ENCODE measurements at places on chromosomes 3 and 15.

GRCh38 chr3:143668924-143669790 lies 179.1 kb downstream of the SLC9A9 start:
- no peak for DNase-seq

DNA sequence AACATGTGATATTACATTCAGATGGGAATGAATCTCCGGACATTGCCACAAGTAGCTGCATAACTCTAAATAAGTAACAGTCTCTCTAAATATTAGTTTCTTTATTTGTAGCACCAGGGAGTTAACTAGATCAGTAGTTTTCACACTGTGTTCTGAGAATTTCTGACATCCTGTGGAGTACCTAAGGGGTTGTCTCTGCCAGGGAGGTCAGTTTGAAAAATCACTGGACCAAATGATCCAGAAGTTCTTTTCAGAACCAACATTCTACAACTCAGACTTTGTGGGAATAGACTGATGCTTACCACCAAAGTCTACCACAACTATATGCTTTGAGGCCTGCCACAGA lies 9.0 kb upstream of the ILDR1 start:
- no peak for DNase-seq

DNA sequence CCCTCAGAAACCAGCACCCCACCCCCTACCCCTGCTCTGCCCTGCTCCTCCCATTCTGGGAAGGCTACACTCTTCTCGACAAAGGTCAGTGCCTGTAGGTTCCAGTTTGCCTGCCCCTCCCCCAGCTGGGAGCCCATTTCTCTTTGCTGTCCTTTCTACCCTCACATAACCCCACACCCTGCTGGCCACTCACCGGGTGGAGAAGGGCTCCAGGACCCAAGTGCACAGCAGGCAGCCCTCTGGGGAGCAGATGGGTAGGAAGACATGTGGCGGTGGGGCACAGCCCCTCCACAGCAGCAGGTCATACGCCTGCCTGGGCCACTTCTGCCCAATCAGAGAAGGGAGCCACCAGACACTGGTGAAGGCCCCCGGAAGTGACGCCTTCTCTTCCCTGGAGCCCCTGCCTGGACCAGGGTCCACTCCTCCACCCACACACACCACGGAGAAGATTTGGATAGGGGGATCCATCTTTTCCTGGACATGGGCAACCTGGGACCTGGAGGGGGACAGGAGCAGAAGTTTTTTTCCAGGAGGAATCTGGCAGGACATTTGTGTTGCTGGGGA lies at the start of gene THPO:
Gene THPO, minus strand, starts transcription at position 326 of the 564 bp plus-strand sequence. CDS start 1,948 bp downstream, outside the sequence.
- no peak for DNase-seq

- DNase-seq, result no peak
These were observed 69.8 kb upstream of the WNT5A start for GRCh38 chr3:55556619-55557537.

GRCh38 chr3:95926904-95927501 lies 887.4 kb upstream of the EPHA6 start:
- no peak for DNase-seq

- DNase-seq, result no peak
These were observed 128.6 kb downstream of the DCLK3 start for GRCh38 chr3:36635731-36636130.

DNA sequence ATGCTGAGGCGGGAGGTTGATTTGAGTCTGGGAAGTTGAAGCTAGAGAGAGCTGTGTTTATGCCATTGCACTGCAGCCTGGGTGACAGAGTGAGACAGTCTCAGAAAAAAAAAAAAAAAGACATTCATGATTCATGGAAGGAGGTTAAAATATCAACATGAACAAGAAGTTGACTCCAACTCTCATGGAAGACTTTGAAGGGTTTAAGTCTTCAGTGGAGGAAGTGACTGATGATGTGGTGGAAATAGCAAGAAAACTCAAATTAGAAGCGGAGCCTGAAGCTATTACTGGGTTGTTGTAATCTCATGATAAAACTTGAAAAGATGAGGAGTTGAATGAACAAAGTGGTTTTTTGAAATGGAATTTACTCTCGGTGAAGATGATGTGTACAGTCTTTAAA lies 491.8 kb downstream of the SQOR start:
- no peak for DNase-seq

DNA sequence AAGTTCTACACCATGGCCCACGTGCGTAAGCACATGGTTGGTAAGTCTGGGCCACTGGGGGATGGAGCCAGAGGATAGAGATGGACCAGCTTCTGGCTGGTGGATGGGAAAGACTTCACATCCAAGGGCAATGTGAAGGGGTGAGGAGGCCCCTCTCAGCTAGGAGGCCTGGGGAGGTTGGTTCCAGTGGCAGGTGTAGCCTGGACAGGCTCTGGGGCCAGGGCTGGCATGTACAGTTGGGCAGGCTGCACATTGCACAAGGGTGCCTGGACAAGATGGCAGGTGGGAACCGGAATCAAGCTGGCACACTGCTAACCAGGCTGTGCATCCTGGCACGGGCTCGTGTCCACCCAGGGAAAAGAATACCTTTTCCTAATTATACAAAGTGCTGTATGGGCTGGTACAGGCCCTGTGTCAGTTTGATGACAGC lies 8.1 kb downstream of the ZBTB47 start:
- no peak for DNase-seq

DNA sequence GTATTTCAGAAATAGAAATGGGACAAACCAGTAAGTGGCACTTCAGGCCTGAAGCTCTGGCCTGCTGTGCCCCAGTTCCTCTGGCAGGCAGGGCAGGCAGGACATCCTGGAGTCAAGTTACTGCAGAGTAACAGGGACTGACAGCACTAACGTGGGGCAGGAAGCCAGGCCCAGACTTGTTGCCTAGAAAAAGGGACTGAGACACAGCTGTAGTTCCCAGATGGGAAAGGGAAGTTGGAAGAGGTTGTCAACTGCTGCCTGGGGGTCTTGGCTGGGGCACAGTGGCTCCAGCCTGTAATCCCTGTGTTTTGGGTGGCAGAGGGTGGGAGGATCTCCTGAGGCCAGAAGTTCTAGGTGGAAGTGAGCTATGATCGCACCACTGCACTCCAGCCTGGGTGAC lies 171.9 kb downstream of the FMN1 start:
- DNase-seq, result no peak

GRCh38 chr3:127065138-127065427 lies 82.2 kb downstream of the PLXNA1 start:
- no peak for DNase-seq

DNA sequence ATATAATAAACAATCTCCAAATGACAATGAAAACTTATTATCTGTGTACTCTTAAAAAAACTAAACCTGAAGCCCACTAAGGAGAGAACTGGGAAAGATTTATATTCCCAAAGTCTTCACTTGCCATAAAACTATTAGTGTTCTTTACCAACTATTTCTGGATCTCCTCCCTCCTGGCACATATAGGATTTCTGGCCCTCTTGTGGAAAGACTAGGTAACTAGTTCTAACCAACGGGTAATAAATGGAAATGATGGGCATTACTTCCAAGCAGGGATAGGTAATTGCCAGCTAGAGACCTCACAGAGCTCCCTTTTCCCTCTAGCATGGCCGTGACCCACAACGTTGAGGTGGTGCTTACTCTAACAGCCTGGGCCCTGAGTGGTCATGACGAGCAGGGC lies 110.1 kb downstream of the DNAH12 start:
- DNase-seq, result no peak

DNA sequence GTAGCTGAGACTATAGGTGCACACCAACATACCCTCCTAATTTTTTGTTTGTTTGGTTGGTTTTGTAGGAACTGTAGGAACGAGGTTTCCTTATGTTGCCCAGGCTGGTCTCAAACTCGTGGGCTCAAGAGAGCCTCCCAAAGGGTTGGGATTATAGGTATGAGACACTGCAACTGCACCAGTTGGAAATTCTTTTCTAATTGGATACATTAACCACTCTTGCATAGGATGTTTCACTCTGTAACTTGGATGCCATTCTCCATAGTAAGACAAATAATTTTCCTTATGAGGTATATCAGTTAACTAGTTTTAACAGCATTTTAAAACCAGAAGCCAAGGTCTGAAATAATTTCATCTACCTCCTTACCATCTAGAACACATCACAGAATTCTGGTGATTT lies 6.7 kb upstream of the ALCAM start:
- DNase-seq, result no peak

GRCh38 chr3:69126999-69127398 lies 4.6 kb upstream of the LMOD3 start:
- DNase-seq, result no peak

DNA sequence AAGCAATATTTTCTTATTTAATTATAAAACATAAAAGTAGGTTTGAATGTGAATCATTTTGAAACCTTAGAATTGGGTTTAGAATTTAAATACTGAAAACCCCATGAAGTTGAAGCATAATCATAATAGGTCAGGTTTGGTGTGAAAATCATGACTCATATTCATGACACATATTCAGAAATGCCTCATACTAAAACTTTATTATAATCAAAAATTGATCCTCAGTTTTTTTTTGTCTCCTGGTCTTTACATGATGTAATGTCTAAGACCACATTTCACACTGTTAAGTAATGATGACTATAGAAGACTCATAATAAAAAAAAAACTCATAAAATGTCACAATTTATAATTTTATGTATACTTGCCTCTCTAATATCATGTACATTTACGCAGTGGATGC lies 190.4 kb downstream of the FOXP1 start:
- DNase-seq, result no peak

DNA sequence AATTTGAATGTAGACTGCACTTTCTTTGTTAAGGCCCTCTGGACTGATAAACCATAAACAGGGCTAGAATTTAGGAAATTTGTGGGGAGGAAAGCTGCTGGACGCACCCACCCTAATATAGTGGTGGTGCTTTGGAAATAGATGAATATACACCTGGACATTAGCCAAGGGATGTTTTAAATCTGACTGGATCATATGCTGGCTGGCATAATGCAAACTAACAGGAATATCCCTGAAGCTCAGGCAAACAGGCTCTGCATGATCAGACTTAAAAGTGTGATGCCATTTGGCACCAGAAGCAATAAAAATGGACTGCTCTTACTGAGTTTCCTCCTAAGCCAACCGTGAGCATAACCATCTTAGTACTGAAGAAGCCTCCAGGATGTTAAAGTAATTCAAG lies 465.8 kb upstream of the ROBO1 start:
- DNase-seq, result no peak

GRCh38 chr3:27560484-27561056 lies 76.4 kb upstream of the SLC4A7 start:
- DNase-seq, result no peak

DNA sequence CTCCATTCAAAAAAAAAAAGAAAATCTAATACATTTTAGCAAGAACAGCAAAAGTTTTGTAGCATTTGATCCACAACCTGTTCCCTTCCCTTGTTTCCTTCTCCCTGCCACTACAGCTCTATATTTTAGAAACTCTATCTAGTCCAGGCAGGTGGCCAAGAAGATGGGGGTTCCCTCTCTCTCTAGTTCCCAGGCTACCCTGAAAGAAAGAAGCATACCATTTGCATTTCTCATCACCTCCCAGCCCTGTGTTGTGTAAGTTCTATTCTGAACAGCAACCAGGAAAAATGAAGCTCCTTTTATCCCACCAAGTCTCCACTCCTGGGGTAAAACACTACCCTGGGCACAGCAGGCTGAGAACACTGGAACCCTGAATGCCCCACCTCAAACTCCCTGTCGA lies 100.0 kb downstream of the PCCB start:
- DNase-seq, result no peak

- no peak for DNase-seq
These were observed 25.4 kb upstream of the SEMA6D start for GRCh38 chr15:47691882-47692281.

GRCh38 chr3:47121409-47121808 lies 42.5 kb downstream of the SETD2 start:
- no peak for DNase-seq

GRCh38 chr15:68791431-68792283 lies 29.0 kb downstream of the ANP32A start:
- DNase-seq, result no peak

DNA sequence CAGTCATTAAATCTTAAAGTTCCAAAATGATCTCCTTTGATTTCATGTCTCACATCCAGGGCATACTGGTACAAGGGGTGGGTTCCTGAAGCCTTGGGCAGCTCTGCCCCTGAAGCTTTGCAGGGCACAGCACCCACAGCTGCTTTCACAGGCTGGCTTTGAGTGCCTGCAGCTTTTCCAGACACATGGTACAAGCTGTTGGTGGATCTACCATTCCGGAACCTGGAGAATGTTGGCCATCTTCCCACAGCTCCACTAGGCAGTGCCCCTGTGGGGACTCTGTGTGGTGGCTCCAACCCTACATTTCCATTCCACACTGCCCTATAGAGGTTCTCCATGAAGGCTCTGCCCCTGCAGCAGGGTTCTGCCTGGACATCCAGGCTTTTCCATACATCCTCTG lies 211.1 kb upstream of the THBS1 start:
- DNase-seq, result no peak

GRCh38 chr3:192174283-192174682 lies 553.1 kb downstream of the FGF12 start:
- no peak for DNase-seq

DNA sequence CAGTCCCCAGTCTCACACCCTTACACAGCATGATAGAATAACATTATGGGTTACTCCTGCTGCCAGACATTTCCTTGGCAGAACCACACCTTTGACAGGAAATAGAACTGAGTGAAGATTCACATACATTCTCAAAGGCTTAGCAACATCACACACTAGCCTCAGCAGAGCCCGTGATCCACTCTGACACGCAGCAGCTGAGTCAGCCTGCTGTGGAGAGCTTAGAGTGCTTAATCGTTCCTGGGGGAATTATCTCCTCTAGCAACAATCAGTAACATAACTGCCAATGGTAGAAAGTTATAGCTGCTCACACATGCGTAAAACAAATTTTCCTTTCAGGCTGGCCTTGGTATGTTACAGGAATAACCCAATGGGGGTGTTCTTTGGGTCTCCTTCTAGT lies 382.1 kb downstream of the GAP43 start:
- no peak for DNase-seq

GRCh38 chr15:75696311-75696720 lies 16.3 kb downstream of the CSPG4 start:
- no peak for DNase-seq

DNA sequence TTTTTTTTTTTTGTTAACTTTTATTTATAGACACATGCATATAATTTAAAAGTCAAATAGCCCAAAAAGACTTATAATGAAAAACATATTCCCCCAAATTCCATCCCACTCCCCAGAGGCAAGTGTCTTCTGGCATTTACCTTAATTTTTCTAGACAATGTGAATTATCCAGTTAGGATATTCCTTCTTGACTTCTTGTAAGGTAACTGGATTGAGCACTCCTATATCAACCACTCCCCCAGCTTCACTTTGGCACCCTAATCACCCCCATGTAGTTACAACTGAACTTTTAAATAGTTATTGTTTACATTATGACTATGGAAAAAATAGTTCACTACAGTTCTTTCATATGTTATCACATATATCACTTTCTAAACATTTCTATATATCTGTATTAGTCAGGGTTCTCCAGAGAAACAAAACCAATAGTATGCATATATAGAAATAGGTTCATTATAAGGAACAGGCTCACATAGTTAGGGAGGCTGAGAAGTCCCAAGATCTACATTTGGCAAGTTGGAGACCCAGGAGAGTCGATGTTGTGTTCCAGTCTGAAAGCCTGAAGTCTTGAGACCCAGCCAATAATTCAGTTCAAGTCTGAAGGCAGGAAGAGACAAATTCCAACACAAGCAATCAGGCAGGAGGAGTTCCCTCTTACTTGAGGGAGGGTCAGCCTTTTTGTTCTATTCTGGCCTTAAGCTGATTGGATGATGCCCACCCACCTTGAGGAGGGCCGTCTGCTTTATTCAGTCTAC lies 175.8 kb downstream of the THSD4 start:
- DNase-seq, result no peak

All from NCI-H1930 (cell line).